Smooth muscle cell of the umbilical artery (primary cell): ENCODE measurements at places on chromosomes 11 and 22. TPM values are rescaled to one million over a fixed set of nuclear protein-coding genes. Genes with fewer than 3 reads are reported as not detected.

PHF5A gene
- total RNA-seq: 40.7 and 54.6 TPM in 2 replicates

OR5AN1 gene
- not detected in 2 replicates for total RNA-seq

TSSK2 gene
- total RNA-seq: not detected in 2 replicates

PGR gene
- under 0.01 and 0.05 TPM in 2 replicates for total RNA-seq

PLAAT3 gene
- 6.7 and 11.9 TPM in 2 replicates for total RNA-seq

BATF2 gene
- total RNA-seq: under 0.01 and 0.51 TPM in 2 replicates

CNGA4 gene
- total RNA-seq: 0.09 TPM in 1 of 2 replicates, not detected in the other

PMM1 gene
- total RNA-seq: 14.8 and 16.1 TPM in 2 replicates

TMEM86A gene
- 1.3 and 1.8 TPM in 2 replicates for total RNA-seq

KCNK4 gene
- not detected in 2 replicates for total RNA-seq

OR8H2 gene
- total RNA-seq: not detected in 2 replicates

ART1 gene
- total RNA-seq: not detected in 2 replicates
